ENCODE measurements at places on chromosomes 5 and 9.
A peak's percentile ranks its signal among the peaks of the same experiment; 100 is the strongest.

DNA sequence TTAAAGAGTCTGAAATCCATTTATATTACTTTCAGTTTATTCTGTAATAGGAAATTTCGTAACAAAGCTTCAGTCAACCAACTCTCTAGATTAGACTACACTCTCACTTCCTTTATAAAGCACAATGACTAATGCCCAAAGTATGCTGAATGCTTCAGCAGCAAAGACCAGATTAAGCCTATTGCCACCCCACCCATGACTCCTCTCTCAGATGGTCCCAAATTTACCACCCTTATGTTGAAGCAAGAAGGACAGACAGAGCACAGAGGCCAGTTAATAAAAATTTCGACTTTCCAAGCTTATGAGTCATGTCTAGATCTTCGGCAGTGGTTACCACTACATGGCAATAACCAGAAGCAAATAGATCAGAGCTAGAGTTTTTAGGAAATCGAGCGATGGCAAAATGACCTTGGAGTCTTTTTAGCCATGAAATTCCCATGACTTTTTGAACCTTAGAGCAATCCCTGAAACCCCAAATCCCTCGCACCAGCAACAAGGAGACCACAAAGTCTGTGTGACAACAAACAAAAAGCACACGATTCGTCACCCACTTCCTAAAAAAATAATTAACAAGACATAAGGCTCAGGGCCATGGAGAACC, 287.8 kb upstream of the RASA1 start:
- peak; percentile 3 for DNase-seq

DNA sequence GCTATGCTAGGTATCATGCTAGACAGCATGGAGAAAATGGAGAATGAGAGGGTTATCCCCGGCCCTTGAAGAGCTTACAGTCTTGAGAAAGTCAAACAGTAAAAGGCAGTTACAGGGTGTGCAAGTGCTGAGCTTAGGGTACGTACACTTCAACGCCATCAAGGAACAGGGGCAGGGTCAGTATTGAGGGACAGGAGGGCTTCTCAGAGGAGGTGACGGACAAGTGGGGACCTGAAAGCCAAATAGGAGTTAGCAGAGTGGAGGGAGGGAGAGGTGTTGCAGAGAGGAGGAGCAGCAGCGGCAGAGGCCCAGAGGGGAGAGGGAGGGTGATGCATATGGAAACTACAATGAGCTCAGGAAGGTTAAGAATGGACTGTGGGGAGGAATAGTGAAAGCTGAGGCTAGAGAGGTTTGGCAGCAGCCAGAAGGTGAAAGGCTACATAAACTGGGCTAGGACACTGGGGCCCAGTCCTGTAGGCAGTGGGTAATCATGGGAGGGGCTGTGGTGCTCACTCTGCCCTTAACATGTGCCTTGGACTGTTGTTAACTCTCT, 88.0 kb downstream of the NRG2 start:
- no peak for DNase-seq

DNA sequence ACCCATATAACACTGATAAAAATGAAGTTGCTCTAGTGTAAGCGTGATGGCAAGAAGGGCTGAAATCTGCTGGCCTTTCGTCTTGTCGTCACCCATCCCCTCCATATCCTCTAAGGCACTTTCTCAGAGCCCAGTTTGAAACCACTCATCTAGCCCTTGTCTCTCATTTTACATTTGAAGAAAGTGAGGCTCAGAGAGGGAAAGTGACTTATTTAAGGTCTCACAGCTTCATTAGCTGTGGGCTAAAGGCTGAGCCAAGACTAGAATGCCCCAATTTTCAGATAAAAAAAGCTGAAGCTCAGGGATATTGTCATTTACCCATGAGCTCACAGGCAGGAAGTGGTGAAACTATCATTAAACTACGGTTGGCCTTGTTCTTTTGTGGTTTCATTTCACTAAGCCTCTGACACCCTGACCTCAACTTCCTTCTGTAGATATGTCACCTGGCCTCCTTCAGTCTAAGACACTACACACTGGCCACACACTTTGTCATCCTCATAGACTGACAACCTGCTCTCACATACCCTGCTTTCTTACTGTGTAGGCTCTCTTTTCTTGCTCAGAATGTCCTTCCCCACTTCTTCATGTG, 176.7 kb upstream of the DMAC1 start:
- DNase-seq: no peak

- DNase-seq: no peak
These were observed 104.0 kb downstream of the PARP8 start for GRCh38 chr5:50770441-50770840.

DNA sequence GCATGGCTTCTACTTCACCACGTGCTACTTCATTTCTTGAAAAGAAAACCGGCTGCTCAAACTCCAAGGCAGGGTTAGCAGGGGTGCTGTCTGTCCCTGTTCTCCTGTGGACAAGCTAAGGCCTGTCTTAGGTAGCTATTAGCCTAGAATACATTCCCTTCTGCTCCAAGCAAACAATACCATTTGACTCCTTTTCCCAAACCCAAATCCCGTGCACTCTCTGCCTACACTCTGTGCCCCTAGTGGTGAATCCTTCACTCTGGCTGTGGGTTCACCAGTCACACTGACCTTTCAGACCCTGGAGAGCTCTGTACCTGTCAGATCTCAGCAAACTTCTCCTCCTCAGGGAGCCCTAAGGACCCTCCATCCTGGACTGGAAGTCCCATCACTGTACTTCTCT, 211.6 kb downstream of the SLIT3 start:
- DNase-seq: no peak

GRCh38 chr9:37309136-37309535, 113.4 kb upstream of the GRHPR start:
- DNase-seq: peak; percentile 12

GRCh38 chr5:86679529-86679928, 61.8 kb downstream of the COX7C start:
- DNase-seq: peak; percentile 45

DNA sequence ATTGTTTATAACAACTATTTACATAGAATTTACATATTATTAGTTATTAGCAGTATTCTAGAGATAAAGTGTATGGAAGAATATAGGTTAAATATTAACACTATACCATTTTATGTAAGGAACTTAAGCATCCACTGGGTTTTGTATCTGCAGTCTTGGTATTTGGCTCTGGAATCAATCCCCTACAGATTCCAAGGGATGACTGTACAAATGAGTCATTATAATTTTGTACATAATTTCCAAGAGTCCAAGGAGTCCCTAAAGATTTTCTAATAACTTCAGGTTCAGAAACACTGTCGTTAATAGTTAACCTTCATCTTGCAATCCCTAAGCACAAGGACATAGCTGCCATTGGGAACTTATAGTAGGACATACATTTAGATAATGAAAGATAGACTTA, 254.8 kb upstream of the PDE4D start:
- DNase-seq: no peak

- no peak for DNase-seq
These were observed 62.9 kb downstream of the GADD45G start for GRCh38 chr9:89667726-89668125.

DNA sequence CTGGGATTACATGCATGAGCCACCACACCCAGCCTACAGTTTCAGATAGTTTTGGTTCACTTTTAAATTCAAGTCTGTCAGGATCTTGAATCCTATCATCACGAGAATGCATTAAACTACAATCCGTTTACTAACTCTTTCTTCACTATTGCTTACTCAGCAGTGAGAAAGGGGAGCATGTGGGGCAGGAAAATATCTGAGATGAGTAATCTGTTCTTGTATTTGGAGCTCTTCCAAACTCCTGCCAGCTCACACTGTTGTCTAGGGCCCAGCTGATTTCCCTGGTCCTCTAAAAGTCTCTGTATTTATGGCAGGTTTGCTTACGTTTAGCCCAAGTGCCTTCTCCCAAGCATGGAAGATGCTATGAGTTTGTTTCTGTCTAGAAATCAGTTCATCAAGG, 152.2 kb downstream of the FGF18 start:
- no peak for DNase-seq

GRCh38 chr5:176779537-176779936, 30.8 kb upstream of the UNC5A start:
- DNase-seq: no peak

DNA sequence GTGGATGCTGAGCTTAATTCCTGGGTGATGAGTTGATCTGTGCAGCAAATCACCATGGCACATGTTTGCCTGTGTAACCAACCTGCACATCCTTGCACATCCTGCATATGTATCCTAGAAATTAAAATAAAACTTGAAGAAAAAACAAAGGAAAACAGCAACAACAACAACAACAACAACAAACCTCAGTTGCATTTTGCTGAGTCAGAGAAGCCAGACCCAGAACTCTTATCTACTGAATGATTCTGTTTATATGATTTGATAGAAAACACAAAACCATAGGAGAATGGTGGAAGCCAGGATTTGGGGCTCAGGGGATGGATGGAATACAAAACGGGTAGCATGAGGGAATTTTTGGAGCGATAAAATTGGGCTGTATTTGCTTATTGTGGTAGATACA, 215.8 kb upstream of the PPP1R2B start:
- no peak for DNase-seq

DNA sequence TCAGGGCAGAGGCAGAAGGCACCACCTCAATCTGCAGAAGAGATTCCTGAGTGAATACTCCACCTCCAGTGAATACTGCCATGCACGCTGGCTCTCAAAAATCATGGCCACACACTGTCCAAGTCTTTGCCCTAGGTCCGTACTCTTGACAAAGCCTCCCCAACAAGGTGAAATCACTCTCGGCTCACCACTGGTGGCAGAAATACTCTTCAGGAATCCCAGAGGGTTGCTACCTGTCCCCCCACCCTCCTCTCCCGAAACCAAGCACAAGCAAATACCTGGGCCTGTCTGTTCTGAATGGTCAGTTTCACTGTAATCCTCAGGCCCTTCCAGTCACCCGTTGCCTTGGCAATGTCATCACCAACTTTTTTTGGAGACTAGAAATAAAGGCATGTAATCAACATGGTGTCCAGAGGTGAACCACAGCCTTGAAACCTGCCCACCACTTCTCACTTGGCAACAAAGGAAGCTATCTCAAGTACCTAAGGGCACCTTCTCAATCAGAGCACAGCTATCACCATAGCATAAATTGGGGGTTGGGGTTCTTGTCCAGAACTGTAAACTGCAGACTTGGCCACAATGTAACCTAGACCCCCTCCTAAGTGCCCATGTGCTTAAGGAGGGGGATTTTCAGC, 1.8 kb downstream of the RPL12 start:
- DNase-seq: no peak

DNA sequence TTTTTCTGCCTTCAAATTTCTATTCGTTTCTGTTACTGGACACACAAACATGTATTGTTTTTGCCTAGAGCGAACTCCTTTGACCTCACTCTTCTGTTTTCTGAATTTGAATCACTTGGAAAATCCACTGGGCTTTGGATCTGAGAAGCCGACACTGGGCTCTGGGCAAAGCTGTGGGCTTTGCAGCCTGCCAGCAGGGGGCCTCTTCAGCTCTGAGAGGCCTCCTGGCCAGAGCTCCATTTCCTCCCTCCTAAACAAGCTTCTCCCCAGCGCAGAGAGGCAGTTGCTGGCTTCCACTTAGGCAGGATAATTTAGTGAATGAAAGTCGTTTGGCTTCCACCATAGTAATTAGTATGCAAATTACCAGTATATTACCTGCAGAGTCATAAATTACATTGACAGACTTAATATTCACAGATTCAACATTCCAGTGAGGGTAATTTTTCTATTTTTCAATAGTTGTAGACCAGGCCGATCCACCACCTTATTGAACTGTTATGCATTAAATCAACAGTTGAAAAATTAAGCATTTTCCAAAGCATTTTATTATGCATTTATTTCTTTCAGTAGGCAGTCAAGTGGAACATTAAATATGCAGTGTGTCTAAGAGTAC, 104.0 kb upstream of the ZNF366 start:
- DNase-seq: peak; percentile 43

DNA sequence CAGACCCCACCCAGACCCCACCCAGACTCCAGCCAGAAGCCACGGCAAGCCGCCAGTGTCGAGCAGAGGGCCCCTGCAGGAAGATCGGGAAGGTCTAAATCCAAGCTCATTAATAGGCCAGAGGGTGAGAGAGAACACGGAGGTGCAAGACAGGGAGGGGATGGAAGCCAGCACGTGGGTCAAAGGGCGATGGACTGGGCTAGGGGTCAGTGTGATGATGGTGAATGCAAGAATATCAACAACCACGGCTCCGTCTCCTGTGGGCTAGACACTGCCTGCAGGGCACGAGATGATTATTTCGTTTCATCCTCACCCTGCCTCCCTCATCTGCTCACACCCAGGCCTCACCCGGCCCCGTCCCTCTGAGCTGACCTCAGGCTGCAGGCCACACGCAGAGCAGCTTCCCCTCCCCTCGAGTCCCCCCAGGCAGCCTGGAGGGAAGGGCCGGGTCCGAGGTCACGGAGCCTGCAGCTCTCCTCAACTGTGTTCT, 122.0 kb downstream of the COL23A1 start:
- DNase-seq: no peak

- no peak for DNase-seq
These were observed 456 bp downstream of the ZNF79 start for GRCh38 chr9:127424676-127424999.

DNA sequence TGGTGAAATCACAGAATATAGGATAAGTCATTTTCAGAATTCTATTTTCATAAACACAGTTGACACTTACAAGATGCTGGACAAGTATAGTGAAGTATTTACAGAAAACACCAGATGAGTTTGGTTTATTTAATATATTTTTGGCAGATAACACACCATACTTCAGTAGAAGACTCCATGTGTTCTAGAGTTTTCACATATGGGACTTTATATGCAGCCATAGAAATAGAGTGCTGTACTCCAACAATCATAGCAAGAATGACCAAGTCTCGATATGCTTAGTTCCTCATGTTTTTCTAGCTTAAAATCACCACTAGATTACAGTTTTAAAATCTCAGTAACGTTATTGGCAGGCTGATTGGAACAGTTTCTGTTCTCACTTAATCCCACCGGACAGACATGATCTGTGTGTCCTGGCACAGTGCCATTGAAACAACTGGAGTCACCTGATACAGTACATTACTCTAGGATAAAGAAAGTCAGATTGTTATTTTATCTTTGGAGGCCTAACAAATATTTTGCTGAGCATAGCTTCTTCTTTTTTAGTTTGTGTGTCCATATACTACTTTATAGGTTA, 45.8 kb upstream of the ERBIN start:
- no peak for DNase-seq

DNA sequence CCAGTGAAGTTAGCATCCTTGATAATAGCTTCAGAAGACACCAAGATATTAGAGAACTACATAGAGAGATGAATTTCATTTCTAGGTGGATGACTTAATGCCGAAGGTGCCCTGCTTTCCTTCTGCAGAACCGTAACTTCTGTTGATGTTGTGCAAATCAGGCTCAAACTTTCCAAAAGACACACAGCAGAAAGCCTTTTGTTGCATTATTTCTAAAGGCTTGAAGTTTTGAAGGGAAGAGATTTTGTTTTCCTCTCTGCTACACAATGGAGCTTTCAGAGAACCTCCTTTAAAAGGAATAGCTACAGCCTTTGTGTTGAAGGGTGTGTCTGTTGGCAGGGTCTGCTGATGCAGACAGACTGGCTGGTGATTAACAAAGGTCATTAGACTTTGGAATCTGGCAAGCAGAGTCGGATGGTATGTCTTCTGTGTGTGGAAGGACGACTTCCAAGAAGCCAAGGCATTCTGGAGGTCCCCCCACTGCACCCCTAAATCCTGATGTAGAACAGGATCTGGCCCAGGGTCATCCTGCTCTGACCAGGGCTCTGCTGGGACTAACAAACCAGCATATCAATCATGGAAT, 57.8 kb downstream of the ZNF462 start:
- peak; percentile 18 for DNase-seq

- DNase-seq: no peak
These were observed 190.5 kb downstream of the PCSK1 start for GRCh38 chr5:96242571-96242970.

- DNase-seq: no peak
These were observed 48.9 kb downstream of the MACIR start for GRCh38 chr5:103307470-103307869.
